ENCODE measurements at places on chromosomes 12 and 14.

GRCh38 chr14:85254711-85255110, 275.2 kb upstream of the FLRT2 start:
- DNase-seq, result no peak

GRCh38 chr14:95320078-95320895, 579 bp upstream of the CLMN start:
- no peak for DNase-seq

DNA sequence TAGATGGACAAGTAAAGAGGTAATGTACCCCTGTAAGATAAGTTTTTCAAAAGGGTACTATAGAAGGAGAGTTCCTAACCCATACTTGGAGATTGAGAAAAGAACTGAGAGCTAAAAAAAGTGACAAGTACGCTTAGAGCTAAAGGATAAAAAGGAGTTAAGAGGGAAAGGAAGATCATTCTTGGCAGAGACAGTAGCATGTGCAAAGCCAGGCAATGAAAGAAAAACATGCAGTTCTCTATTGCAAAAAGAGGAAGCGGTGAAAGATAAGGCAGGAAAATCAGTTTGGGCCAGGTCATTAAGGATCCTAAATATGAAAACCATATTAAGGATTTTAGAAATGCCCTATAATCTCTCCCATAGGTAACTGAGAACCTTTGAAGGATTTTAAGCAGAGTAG, 500.4 kb upstream of the GARIN6 start:
- no peak for DNase-seq

GRCh38 chr12:12384571-12385340, 27.9 kb downstream of the BORCS5 start:
- DNase-seq, result peak; percentile 15

- DNase-seq, result no peak
Observed at GRCh38 chr12:110247340-110248095, 33.5 kb upstream of the ATP2A2 start.

GRCh38 chr12:6204533-6205143, 4.4 kb downstream of the CD9 start:
- DNase-seq, result no peak

- no peak for DNase-seq
Observed at GRCh38 chr14:74472601-74473000, 20.5 kb downstream of the NPC2 start.

- DNase-seq, result no peak
Observed at GRCh38 chr12:77122236-77122635, 56.9 kb upstream of the E2F7 start.

DNA sequence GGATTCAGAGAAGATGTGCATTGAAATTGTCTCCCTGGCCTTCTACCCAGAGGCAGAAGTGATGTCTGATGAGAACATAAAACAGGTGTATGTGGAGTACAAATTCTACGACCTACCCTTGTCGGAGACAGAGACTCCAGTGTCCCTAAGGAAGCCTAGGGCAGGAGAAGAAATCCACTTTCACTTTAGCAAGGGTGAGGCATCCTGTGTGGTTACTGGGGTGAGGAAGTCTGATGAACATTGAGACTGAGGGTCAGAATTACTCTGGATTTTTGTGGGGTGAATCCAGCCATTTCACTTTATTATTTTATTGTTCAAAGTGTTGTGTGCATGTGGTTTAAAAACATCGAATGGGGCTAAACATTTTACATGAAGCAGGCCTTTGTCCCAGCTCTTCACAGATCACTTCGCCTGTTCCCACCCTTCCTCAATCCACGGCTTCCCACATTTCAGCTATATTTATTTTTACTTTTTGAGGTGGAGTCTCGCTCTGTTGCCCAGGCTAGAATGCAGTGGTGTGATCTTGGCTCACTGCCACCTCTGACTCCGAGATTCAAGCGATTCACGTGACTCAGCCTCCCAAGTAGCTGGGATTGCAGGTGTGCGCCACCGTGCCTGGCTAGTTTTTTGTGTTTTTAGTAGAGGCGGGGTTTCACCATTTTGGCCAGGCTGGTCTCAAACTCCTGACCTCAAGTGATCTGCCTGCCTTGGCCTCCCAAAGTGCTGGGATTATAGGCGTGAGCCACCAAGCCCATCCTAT, 40.6 kb downstream of the SUPT16H start:
- DNase-seq, result no peak

DNA sequence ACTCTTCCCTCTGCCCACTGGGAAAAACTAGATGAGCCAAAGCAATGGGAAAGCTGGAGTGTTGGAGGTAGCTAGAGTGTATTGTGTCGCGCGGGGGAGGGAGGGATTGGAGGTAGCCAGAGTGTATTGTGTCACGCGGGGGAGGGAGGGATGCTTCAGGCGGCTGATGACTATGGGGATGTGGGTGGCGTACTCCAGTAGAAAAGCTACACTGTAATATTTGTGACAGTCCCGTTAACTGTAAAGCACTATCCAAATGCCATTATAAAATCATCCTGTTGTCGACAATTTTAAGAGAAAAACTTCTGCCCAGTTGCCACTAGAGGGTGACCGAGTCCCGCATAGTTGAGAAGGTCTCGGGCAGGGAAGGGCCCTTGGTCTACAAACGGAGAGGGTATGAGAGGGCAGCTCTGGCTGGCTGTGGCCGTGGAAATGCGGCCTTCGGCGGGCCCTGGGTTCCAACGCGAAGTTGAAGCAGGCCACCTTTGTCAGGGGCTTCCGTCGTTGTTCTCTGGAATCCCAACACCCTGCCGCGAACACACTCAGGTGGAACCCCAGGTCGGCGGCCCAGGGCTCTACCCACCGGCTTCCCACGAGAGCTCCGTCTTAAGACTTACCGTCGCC, 15.1 kb upstream of the PLEK2 start:
- peak; percentile 50 for DNase-seq

- no peak for DNase-seq
Observed at GRCh38 chr12:128068211-128068610, 198.8 kb upstream of the TMEM132C start.

DNA sequence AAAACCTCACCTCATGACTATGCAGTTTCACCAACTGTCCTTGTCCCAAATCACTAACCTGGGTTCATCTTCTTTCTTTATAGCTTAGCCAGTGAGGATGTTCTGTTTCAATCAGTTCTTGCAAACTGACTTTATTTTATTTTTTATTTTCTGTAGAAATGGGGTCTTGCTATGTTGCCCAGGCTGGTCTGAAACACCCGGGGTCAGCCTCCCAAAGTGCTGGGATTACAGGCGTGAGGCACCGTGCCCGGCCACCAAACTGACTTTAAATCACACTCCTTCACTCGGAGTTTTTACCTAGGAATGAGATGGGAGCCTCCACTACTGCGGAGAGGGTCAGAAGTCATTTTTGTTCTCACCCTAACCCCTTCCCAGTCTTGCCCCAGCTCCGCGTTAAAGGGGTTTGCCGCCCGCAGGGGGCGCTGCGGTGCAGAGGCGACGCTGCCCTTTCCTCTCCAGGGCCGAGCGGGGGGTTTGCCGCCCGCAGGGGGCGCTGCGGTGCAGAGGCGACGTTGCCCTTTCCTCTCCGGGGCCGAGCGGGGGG, 7.0 kb upstream of the B4GALNT3 start:
- no peak for DNase-seq

GRCh38 chr12:55830601-55831446, 1.4 kb upstream of the DNAJC14 start:
- DNase-seq, result peak; percentile 40

- no peak for DNase-seq
Observed at GRCh38 chr14:68389943-68390342, 402.9 kb downstream of the ZFP36L1 start.

- no peak for DNase-seq
Observed at GRCh38 chr14:103509864-103510723, 12.5 kb downstream of the CKB start.

DNA sequence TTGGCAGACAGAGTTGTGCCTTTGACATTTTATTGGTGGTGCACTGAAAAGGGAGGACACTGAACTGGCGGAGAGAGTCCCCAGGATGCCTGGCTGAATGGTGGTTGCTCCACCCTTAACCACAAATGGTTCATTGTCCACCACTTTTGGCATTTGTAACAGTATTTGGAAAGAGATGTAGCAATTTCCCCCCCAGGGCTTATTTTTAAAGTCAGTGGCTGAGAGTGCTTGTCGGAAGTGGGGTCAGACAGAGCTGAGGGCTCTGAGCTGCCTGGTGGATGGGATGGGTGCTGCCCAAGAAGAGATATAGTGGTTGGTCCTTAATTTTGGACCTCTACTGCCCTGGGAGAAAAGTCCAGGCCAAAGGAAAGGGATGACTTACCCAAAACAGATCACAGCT, 31.5 kb upstream of the FGF6 start:
- DNase-seq, result no peak

DNA sequence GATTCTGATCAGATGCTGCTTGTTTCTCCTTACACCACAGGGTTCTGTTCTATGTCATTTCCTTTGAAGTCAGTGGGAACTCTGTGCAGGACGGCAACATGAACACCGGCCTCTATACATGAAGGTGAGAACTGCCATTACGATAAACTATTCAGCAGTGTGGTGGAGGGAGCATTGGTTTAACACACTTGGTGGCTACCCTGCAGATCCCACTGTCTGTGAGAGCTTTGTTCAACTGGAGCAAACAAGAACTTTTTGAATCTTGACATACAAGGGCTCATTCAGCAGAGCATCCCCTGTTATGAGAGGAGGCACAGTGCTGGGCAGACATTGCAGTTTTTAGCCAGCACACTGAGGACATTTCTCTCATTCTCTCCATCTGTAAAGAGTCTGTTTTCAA, 10.7 kb upstream of the FRS2 start:
- DNase-seq, result no peak

GRCh38 chr14:97791906-97792305, 994.7 kb downstream of the VRK1 start:
- no peak for DNase-seq

GRCh38 chr12:50569876-50570275, 65.1 kb downstream of the DIP2B start:
- no peak for DNase-seq

GRCh38 chr14:103361867-103362266, 23.3 kb upstream of the MARK3 start:
- DNase-seq, result no peak

GRCh38 chr12:89962648-89963047, 254.0 kb upstream of the ATP2B1 start:
- no peak for DNase-seq

- DNase-seq, result no peak
Observed at GRCh38 chr14:64012720-64013119, 159.9 kb downstream of the SYNE2 start.

DNA sequence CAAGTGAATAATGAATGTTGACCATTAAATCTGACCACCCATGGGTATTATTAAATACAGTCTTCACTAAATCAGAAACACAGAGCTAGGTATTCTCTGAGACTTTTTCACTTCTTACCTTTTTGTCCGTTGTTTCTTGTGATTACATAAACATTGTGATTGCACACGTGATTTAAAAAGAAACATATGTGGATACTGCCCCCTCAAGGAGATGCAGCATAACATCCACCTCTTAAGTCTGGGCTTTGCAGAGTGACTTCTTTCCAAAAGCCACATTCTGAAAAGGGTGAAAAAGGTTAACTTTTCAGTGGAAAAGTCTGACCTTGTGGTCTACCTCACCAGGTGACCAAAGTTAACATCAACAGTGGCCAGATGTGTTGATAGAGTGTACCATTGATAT, 185.5 kb upstream of the FAR2 start:
- DNase-seq, result no peak

DNA sequence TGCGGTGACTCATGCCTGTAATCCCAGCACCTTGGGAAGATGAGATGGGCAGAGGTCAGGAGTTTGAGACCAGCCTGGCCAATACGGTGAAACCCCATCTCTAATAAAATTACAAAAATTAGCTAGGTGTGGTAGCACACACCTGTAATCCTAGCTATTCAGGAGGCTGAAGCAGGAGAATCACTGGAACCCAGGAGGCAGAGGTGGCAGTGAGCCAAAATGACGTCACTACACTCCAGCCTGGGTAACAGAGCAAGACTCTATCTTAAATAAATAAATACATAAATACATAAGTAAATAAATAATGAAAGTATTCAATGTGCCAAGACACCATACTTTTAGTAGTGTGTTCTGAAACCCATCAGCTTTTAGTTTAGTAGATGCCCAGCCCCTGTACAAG, 308.1 kb upstream of the FLRT2 start:
- no peak for DNase-seq

- DNase-seq, result no peak
Observed at GRCh38 chr14:100121643-100122480, 37.6 kb downstream of the DEGS2 start.

- no peak for DNase-seq
Observed at GRCh38 chr14:93903342-93904184, 23.6 kb upstream of the FAM181A start.

DNA sequence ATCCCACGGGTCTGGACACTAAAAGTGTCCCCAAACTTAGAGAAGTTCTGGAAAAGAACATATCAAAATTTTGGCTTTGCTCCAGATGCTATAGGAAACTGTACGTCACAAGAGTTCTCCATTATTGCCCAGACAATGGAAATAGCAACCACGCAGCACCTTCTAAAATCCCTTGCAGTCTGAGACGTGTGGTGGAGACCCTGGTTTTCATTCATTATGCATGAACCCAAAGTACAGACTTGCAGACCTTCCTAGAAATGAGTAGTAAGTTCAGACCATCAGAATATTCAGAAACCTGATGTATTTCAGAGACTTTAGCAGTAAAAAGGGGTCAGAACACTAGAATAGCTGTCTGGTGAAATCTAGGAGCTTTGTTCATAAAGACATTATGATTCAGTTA, 50.0 kb upstream of the BCL2L14 start:
- no peak for DNase-seq

DNA sequence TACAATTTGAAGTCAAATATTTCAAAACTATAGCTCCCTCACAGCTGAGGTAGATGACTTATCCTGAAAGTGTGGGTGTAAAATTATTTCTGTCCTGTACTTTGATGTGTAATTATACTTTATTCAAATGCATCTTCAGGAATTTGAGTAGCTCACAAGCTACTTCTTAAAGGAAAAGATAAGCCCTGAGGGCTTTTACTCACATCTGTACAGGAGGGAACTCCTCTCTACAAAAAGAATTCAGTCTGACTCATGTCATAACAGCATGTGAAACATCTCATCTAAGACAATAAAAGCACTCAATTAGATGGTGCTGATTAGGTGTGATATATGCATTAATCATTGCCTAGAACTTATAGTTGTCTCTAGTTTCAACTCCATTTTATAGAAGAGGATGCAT, 452.0 kb downstream of the PRKD1 start:
- DNase-seq, result no peak

DNA sequence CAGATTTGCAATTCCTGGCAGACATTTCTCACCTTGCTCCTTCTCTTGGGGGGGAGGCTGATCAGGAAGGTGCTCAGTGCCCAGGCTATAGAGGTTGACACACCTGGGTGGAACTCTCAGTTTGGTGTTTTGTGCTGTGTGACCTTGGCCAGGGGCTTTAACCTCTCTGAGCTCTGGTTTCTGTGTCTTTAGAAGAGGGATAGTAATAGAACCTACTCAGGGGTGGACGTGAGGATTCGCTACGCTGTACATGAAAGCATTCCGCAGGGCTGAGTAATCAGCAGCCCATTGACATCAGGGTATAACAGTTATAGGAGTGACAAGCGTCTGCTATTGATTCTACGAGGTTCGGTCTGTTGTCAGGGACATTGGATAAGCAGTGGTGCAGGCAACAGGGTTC, 98.1 kb downstream of the PHETA1 start:
- no peak for DNase-seq

GRCh38 chr14:59688224-59689170, 111.9 kb upstream of the CCDC175 start:
- no peak for DNase-seq

- no peak for DNase-seq
Observed at GRCh38 chr12:114368685-114369452, 37.1 kb downstream of the TBX5 start.

- no peak for DNase-seq
Observed at GRCh38 chr14:80956922-80957321, 1.5 kb downstream of the TSHR start.

All from stimulated activated CD8-positive, alpha-beta memory T cell treated with anti-CD3 and anti-CD28 coated beads, Interleukin-12 subunit alpha, Interleukin-12 subunit beta, amount 100 ng/mL, for 4 hours (primary cell).